ENCODE measurements at places on chromosomes 16 and 17.

GRCh38 chr16:79265701-79266100 lies 334.8 kb downstream of the MAF start:
- no peak for DNase-seq

DNA sequence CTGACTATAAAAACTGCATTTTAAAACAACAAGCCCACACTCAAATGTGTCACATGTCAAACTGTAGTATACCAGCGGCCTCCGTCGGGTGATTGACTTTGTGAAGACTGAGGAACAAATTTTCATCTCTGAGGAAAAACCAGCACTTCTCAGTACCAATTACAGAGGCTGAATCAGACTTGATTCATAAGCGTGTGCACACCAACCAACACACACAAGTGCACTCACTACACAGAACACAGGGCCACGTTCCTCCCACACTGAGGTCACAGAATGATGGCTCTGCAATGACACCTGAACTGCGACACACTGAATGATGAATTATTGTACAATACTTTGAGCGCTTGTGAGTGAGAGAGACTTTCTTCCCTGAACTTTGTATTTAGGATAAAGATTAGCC lies 29.6 kb downstream of the XPO6 start:
- no peak for DNase-seq

DNA sequence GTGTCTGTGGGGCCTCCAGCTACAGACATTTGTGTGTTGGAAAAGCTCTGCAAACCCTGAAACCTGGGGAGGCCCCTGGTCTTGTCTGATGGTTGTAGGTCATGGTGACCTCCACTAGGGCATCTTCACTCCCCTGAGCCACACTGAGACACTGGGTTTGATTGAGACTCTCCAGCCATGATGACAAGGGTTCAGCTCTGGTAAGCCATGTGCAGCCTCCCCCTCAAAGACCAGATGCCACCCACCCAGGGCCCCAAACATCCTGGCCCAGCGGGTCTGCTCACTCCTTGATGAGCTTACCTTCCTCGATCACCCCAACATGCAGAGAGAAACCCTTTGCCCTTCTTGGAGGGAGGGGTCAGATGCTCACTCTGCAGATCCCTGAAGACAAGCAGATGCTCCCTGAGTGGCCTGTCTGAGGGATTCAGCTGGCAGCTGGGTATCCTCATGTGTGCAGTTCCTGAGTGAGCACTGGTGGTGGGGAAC lies 101.6 kb downstream of the METRNL start:
- peak; percentile 13 for DNase-seq

DNA sequence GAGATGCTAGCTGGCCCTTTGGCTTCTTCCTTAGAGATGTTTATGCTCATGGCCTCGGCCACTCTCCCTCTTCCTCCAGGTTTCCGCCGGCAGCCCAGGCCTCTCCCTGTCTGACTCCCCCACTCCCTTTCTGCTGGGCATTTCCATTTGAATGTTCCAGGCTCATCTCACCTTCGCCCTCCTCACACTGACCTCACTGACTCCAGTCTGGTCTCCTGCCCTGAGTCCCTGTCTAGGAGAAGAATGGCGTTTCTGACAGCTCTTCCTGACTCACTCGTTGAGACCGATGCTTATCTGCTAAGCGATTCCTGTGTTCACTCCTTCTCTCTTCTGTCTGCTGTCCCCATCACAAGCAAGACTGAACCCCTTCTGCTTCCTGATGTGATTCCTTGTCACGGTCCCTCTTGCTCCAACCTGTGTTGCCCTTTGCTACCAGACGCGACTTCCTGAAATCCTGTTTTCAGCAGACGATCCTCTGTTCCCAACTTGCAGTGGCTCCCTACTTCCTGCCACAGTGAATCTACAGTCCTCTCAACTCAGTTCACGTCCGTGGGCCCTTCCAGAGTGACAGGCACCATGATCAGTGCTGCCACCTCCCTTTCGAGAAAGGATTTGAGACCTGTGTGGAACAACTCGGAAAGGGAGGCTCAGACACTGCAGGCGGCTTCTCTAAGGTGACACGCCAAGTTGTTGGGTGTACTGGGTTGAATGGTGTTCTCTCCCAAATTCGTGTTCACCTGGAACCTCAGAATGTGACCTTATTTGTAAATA lies 176.4 kb downstream of the MSI2 start:
- no peak for DNase-seq

DNA sequence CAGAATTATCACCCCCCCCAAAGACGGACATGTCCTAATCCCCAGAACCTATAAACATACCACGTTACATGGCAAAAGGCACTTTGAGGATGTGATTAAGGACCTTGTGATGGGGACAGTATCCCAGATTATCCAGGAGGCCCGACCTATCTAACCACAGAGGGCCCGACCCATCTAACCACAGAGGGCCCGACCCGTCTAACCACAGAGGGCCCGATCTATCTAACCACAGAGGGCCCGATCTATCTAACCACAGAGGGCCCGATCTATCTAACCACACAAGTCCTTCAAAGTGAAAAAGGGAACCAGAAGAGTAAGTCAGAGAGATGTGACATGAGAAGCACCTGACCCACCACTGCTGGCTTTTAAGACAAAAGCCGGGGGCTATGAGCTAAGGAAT lies 56.8 kb downstream of the ANKFY1 start:
- DNase-seq = no peak

- no peak for DNase-seq
These were observed 69.6 kb downstream of the N4BP1 start for GRCh38 chr16:48540222-48540900.

GRCh38 chr16:11402051-11402744 lies 56.9 kb downstream of the RMI2 start:
- no peak for DNase-seq

- no peak for DNase-seq
These were observed 263.1 kb downstream of the SEC14L1 start for GRCh38 chr17:77403854-77404253.

DNA sequence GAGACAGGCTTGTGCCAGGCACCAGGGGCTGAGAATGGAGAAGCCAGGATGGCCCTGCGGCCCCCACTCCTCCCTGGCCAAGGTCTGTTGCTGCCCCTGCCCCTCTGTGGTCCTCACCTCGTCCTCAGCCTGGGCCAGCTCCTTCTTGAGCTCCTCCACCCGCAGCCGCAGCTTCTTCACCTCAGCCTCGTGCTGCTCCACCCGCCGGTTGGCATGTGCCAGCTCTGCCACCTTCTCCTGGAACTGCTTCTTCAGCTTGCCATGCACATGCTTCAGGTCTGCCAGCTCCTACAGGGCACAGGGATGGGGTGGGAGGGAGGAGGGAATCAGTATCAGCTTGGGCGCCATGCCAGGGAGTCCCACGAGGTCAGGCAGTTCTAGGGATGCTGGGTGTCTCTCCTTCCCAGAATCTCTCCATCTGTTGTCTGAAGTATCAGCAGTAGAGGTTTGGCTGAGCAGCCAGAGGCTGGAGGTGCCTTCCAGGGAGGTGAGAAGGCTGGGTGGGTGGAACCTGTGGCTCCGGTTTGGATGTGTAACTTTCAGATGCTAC lies 20.1 kb downstream of the CCDC102A start:
- no peak for DNase-seq

DNA sequence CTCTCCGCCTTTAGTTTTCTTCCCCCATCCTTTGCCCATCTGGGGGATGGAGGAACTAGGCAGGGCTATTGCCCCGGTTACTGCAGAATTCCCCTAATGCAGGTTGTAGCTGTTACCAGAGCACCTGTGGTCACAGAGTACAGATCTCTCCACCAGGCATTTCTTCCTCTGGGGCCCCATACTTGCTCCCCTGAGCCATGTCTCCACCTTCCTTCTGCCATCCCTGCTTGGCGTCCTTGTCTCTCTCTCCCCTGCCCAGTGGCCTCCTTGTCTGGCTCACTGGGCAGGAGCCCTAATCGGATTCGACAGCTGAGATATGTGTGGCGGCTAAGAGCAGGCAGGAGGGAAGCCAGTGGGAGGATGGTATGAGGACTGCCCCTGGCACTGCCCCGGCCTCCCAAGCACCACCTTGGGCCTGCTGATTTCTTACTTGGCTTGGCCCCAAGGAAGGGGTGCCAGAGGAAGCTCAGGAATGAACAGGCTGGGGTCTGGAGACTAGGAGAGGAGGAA lies 2.0 kb downstream of the RARA start:
- DNase-seq = no peak

- DNase-seq = no peak
These were observed 26.9 kb downstream of the RPRML start for GRCh38 chr17:46952115-46952514.

GRCh38 chr16:89106533-89107202 lies 13.0 kb downstream of the ACSF3 start:
- DNase-seq = no peak

- DNase-seq = no peak
These were observed 223.2 kb downstream of the C16orf78 start for GRCh38 chr16:49596648-49597291.

DNA sequence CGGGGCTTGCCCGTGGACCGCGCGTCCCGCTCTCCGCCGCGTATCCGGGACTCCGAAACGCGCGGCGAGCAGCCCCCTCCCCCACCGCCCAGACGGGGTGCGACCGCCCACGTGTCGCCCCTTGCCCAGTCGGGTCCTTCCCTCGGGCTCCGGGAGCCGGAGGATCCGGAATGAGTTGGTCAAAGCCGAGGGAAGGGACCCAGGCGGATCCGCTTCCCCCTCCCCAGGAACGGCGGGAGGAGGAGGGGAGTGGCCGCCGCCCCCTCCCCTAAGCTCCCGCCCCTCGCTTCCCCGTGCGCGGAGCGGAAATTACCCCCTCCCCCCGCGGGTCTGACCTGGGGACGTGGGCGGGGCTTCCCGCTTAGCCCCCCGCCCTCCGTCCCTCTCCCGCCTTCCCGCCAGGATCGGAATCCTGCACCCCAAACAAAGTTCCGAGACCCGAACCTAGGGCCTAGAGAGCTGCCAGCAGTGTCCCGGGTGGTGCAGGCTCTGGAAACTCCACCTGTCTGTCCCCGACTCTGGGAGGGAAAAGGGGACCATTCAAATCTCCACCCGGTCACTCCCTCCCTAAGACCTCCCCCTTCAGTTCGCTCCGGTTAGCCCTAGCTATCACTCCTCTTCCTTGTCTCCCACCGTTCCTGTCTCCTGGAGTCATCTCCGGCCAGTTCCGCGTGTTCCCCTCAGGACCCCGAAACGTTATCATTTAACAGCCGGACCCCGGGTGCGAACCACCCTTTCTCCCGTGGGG lies 1.0 kb upstream of the IGF2BP1 start:
- no peak for DNase-seq

- no peak for DNase-seq
These were observed at the start of gene RRAD for GRCh38 chr16:66925322-66925840. Gene RRAD, minus strand, starts transcription at chr16:66925535. Its CDS starts 356 bp downstream, at chr16:66925179.

DNA sequence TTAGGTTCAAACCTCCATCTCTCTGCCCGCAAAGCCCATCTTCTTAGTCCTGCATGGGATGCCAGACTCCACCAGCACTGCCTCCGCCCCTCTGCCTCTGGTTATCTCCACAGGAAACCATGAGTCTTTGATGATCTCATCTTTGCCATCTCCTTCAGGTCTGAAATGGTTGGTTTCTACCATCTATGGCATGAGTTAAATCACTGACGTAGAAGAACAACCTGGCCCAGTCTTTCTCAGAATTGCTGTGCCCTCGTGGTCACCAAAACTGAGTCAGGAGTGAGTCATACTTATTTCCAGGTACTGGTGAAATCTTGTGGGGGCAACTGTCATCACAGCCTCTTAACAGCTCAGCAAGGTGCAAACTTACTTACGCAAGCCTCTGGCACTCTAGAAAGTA lies 468.7 kb upstream of the C16orf82 start:
- no peak for DNase-seq

GRCh38 chr17:33832262-33832661 lies 422.8 kb upstream of the CCL2 start:
- no peak for DNase-seq

GRCh38 chr16:30417529-30418349 lies 10.3 kb downstream of the ZNF771 start:
- DNase-seq = peak; percentile 98

DNA sequence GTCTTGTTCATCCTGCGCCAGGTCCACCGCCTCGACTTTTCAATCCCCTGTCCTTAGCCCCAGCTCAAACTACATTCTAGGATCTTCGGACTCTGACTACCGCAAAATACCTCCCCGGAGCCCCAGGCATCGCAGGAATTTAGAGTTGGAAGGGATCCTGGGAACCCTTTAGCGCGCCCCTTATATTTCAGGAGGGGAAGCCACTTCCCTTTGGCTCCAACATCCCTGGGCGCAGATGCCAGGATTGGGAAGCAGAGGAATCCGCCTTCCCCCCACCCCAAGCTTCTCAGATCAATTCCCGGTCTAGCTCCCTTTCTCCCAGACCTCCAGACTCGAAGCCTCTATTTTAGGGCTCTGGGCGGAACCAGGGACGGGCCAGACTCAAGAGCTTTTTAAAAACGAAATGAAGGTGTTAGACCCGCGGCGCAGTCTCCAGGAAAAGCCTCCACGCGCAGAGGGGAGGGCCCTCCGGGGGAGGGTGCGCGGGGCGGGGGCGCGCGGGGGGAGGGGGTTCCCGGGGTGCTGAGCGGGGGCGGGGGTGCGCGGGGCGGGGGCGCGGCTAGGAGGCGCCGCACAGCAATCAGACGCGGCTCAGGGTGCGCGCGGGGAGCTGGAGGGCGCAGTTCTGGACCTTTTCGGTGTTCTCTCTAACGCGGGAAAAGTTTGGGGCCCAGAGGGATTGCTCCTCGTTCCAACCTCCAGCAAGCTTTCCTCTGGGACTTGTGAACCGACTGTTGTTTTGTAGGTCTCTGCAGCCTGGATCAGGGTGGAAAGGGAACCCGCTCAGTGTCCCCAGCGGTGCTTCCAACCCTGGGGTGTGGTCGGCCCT lies 1.6 kb downstream of the AHSP start:
- peak; percentile 37 for DNase-seq

DNA sequence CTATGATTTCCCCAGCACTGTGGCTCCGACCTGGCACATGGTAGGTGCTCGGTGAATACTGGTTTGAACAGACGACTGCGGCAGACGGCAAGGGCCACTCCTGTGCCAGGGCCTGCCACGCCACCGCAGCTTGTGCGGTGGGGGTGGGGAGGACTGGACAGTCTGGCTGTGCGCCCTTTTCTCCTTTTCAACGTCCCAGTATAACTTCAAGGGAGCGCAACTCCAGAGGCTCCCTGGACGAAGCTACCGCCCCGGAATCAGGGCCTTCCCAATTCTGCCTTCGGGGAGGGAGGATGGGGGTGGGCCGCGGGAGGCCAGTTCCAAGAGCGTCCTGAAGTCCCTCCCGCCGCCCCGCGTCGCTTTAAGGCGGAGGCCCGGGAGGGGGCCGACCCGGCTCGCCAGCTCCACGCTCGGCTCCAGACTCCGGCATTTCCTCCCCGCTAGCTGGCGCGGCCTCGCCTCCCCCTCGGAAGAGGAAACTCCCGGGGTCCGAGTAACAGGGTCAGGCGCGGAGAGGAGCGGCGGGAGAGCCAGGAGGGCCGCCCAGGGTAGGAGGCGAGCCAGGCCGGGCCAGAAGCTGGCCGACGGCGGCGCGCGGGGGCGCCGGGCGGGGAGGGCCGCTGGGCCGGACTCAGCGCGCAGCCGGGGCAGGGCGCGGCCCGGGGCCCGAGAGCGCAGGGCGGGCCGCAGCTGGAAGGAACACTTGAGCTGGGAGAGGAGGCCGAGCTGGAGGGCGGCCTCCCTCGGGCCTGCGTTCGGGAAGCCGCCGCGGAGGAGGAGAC lies at the start of gene ITPRIPL2:
TSS of gene ITPRIPL2 (plus strand) at position 388 of the 782 bp plus-strand sequence. CDS start 498 bp downstream, outside the sequence.
- no peak for DNase-seq

- DNase-seq = no peak
These were observed 11.5 kb downstream of the MAPT start for GRCh38 chr17:45905814-45906213.

- DNase-seq = no peak
These were observed 46.1 kb upstream of the ACSF3 start for GRCh38 chr16:89047331-89048089.

GRCh38 chr16:81461243-81461642 lies 16.6 kb downstream of the CMIP start:
- DNase-seq = no peak

All from NCI-H345 (cell line).